ENCODE measurements at places on chromosomes 3 and 15.
A peak's percentile ranks its signal among the peaks of the same experiment; 100 is the strongest.

- DNase-seq: no peak
Observed at GRCh38 chr3:159947220-159947619, 41.4 kb upstream of the IL12A start.

GRCh38 chr3:17894434-17895060 is 152.1 kb upstream of the TBC1D5 start:
- no peak for DNase-seq

- no peak for DNase-seq
Observed at GRCh38 chr15:82647835-82648256, 683 bp upstream of the CPEB1 start.

DNA sequence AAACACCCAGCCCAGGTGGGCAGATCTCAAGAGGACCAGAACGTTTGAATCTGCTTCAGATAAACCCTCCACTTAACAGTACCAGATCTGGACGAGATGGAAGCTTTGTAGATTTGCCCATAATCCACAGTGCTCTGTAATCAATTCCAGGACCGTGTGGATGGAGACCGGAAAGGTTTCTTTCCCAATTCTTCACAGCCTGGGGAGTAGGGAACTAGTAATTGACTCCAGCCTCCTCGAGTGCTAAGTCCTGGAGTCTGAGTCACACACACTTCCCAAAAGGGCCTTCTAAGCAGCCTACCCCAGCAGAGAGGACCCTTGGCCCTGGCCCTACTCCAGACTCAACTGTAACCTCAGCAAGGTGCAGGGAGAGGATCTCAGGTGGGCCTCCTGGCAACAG is 56.2 kb upstream of the TSEN2 start:
- DNase-seq: no peak

DNA sequence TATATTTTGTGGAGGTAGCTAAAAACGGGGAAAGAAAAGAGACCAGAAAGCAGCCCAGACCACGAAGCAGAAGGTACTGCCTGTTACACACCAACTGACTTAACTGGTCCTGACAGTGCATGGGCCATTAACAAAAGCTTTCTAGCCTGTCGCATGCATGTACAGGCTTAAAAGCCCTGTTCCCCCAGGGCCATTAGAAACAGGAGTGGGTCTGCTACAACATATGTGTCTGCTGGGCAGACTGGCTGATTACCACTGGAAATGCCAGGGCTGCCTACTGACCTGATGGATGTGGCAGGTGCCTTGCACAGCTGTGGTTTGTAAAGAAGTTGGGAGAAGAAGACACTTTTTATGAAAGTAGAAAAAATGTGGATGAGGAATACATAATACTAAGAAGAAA is 137.4 kb downstream of the GAP43 start:
- DNase-seq: no peak

DNA sequence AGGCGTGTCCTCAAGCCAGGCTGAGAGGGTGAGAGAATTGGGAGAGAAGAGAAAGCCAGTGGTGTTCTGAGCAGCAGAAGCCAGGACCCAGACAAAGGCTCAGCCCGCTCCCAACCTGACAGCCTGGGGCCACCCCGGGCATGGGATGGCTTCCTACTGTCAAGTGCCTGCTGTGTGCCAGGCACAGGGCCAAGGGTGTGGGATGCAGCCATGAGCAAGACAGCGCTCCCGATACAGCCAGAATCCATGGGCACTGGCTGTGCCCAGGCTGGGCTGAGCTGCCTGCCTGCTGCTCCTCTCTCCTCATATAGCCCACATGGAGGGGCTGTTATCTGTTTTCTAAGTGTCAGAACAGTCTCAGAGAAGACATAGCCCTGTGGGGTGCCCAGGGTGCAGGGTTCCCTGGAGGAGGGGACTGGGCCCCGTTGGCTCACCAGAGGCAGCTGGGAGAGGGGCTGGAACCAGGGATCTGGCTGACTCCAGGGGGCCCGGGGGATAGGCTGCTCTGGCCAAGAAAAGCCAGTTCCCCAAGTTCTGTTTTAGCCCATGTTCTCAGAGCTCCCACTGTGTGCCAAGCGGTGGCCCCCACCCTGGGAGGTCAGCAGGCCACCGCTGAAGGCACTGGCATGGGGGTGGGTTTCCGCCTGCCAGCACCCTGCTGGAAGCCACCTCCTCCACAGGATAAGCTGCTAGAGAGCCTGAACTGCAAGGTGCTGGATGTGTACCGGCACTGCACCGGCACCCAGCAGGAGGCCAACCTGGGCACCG is 39.0 kb downstream of the CFAP100 start:
- peak; percentile 54 for DNase-seq

DNA sequence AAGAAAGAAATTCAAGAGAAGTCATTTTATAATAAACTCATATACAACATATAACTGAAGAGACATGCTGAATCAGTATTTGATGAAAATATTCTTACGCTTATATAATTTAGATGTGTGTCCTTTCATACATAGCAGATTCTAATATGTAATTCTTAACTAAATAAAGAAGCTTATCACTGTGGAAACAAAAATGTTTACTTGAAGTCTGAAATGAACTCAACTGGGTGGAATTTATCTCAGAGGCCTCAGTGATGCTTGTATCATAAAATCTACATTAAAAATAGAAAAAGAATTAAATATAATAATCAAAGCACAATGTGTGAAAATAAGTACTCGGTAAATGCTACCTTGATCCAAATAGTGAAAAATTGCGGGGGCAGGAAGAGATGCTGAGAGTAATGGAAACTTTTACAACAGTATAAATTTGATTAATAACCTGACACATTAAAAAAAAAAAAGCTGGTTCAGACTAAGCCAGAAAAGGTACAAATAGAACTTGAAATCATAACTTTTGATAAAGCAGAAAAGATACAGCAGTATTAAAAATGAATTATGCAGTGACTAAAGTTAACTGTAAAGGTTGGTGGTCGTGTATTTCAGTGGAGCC is 12.0 kb upstream of the CBLB start:
- DNase-seq: no peak

- no peak for DNase-seq
Observed at GRCh38 chr3:10771486-10772270, 44.4 kb upstream of the SLC6A11 start.

GRCh38 chr3:127052121-127052561 is 69.2 kb downstream of the PLXNA1 start:
- no peak for DNase-seq

DNA sequence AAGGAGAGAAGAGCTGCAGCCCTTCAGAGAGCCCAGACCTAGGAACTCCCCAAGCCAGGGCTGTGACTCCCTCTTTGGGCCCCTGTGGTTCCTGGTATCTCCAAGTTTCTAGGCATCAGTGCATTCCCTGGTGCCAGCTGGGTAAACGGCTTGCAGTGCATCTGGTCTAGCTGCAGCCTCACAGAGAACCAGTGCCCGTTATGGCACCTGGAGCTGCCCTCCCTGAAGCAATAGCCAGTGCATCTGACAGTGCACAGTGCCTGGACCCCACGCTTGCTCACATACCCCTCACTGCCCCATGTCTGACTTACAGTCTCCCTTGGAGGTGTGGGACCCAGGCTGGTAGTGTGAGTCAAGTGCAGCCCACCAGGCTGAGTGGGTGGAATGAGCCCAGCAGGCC is 52.1 kb downstream of the LSAMP start:
- no peak for DNase-seq

GRCh38 chr15:49462232-49462844 is 39.3 kb downstream of the FGF7 start:
- no peak for DNase-seq

DNA sequence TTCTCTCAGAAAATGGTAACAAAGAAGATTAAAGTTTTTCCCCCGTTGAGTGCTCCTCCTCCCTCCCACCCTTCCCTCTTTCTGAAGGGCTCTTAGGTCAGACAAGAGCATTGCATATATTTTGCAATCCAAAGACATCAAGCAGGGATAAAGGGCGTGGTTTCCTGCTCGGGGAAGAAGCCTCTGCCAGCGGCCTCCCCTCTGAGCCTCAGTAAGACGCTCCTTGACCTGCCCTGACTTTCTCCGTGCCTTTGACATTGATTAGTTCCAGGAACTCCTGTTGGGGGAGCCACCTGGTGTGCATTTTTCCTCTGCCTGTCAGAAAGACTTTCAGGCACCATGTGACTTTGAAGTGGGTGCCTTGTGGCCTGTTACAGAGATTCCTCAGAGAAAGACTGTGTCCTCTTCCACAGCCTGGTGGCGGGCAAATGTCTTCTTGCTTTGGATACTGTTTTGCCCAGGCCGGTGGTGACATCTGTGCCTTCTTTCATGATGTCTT is 87.2 kb upstream of the TBL1XR1 start:
- DNase-seq: no peak

DNA sequence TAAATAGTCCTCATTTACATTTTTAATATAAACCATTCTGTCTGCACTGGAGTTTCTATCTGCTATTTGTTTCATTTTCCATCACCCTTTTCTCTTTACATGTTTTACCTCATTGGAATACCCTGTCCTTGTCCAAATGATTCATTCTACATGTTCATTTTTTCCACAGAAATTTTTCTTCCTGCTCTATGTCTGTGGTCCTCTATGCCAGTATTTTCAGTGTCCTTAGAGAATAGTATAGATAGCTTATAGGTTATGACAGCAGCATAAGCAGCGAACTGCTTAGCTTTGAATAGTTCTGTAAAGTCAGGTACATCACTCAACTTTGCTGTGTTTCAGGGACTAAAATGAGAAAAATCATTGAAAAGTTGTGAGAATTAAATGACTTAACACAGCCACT is 742.3 kb upstream of the CBLB start:
- no peak for DNase-seq

DNA sequence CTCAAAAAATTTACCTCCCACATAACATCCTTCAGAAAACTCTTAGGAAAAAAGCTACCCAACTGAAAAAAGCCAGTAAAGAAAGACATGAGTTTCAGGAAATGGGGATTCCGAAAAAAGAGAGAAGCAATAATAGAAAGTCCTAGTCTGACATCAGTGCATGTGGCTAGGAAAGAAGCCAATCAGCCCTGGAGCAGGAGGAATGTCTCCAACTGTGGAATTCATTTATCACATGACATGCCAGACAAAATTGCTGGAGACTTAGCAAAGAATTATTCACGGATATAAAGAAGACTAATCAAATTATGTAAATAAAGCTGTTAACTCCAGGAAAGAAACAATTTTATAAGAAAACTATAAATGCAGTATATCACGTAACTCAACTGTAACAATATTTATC is 258.9 kb upstream of the RARB start:
- no peak for DNase-seq

- no peak for DNase-seq
Observed at GRCh38 chr3:12591997-12592715, 35.3 kb downstream of the MKRN2 start.

- DNase-seq: no peak
Observed at GRCh38 chr15:51314391-51315337, 23.7 kb downstream of the CYP19A1 start.

- DNase-seq: no peak
Observed at GRCh38 chr15:33136353-33136752, 58.2 kb downstream of the FMN1 start.

- DNase-seq: no peak
Observed at GRCh38 chr3:89278302-89279025, 171.0 kb downstream of the EPHA3 start.

- no peak for DNase-seq
Observed at GRCh38 chr15:84914909-84915605, 30.6 kb downstream of the SLC28A1 start.

DNA sequence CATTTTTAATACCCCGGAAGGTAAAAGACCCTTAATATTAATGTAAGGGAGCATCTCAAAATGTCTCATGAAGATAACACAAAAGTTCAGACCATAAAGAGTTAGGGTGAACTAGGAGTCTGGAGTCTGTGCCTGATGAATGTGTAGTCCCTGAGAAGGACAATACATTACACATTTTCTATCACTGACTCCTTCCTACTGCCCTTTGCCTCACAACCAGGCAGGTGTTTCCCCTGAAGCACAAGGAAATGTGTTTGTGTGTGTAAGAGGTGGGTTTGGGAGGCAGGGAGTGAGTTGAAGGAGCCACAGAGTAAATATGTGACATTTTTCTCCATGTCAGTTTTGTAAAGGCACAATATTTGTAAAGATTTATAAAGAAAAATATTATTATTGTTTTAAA is 59.1 kb downstream of the SSR3 start:
- DNase-seq: no peak

- no peak for DNase-seq
Observed at GRCh38 chr3:115768661-115769060, 145.4 kb downstream of the GAP43 start.

GRCh38 chr3:23800731-23801130 is 5.0 kb upstream of the UBE2E1 start:
- DNase-seq: no peak

GRCh38 chr3:14832975-14833722 is 14.4 kb downstream of the FGD5 start:
- DNase-seq: no peak

DNA sequence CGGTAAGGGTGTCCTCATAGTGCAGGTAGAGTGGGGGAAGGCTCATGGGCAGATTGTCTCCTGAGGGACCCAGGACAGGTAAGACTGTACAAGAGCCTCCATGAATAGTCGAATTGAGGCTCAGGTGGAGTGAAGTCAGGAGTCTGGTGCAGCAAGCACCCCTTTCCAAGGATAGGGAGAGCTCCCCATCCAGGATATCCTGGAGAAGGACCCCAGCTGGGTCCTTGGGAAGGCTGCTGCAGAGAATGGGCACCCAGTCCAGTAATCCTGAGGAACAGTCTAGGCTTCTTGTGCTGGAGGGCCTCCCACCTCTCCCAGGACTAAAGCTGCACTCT is 592 bp downstream of the DUOXA2 start:
- no peak for DNase-seq

DNA sequence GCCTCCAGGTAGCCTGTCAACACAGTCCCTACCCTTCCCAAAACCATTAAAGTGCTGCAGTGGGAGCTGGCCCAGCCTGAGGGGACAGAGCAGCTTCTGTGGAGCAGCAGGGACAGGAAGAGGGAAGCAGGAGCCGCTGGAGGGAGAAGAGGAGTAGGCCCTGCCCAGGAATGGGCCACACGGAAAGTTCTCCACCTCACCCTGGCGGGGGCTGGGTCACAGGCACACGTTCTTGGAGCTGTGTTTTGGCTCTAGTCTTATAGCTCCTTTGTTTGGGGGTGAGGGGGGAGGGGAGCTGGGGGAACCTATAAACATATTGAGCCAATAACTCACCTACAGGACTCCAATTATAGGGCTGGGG is 508.6 kb downstream of the SHQ1 start:
- no peak for DNase-seq

DNA sequence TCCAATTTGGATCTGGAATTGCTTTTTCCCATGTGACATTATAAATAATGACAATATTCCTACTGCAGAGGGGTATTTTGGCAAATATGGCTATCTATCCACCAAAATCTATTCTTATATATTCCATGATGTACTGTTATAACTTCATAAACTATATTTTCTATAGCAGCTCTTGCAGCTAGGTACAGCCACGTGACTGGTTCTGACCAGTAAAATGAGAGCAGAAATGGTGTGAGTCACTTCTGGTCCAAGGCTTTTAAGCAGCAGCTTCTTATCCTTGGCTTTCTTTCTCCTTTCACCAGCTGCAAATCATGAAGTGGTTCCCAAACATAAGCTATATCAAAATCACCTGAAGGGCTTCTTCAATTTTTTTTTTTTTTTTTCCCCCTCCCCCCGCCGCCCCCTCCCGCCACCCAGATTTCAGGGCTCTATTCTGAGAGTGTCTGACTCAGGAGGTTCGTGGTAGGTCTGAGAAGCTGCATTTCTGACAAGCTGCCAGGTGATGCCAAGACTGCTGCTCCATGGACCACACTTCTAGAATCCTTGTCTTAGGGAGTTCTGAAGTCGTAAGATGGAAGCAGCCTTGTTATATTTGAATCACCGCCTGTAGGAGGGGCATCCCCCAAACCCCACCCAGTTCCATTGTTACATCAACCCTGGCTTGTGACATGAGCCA is 357.5 kb downstream of the CHST2 start:
- no peak for DNase-seq

- DNase-seq: peak; percentile 26
Observed at GRCh38 chr3:157159037-157159761, 748 bp downstream of the CCNL1 start.
